ENCODE measurements at places on chromosomes 5 and 9.

DNA sequence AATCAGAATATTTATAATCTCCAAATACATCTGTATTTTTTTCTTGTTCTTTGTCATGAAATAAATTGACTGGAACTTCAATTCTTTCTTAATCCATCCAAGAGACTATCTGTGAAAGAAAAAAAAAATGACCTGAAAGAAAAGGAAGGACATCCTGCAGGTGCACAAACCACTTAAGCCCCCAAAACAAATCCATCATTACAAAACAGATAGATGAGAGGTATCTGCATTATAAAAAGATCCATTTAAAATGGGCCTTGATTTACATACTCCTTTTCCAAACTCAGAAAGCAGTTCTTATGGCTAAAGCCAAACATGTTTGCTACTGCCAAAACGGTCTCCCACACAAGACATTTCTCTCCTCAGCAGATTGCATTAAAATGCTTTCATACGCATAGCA is 85.5 kb downstream of the ELAVL2 start:
- DNase-seq: no peak

GRCh38 chr5:54455413-54456157 is at the start of gene HSPB3:
HSPB3 (plus strand) TSS chr5:54455699; CDS start chr5:54455790, 91 bp downstream.
- DNase-seq: no peak

GRCh38 chr9:98396656-98397055 is 141.2 kb upstream of the TBC1D2 start:
- DNase-seq: no peak

- DNase-seq: no peak
Observed at GRCh38 chr9:27395484-27395921, 98.6 kb upstream of the EQTN start.

DNA sequence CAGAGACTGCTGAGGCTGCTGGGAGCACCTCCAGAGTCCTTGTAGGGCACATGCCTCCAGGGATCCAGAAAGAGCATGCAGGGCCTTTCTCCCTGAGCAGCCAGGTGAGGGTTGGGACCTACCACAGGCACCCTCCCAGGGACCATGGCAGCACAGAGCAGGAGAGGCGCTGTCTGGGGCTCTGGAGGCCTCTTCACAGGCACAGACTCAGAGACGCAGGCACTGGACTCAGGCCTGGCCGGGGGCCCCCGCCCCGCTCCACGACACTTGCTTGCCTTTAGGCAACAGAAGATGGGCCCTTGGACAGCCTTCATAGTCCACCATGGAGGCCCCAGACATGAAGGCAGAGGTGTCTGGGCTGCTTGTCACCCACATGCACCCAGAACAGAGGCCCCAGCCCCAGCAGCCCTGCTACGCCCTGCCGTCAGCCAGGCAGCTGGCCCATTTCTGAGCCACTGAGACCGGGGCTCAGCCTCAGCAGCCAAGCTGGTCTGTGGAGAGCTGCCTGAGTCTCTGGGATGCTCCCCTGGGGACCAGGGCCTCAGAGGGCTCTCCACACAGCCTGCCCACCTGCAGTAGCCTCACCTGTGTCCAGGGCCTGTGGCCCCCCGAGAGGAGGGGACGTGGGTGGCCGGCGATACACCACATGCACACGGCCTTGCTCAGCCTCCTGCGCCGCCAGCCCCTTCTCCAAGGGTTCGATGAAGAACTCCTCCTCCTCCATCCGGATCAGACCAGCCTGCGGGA is 72.8 kb downstream of the ADAMTS2 start:
- no peak for DNase-seq

GRCh38 chr9:111622626-111623025 is 8.5 kb upstream of the DNAJC25 start:
- no peak for DNase-seq

- DNase-seq: no peak
Observed at GRCh38 chr9:131905144-131905543, 165.3 kb upstream of the RAPGEF1 start.

DNA sequence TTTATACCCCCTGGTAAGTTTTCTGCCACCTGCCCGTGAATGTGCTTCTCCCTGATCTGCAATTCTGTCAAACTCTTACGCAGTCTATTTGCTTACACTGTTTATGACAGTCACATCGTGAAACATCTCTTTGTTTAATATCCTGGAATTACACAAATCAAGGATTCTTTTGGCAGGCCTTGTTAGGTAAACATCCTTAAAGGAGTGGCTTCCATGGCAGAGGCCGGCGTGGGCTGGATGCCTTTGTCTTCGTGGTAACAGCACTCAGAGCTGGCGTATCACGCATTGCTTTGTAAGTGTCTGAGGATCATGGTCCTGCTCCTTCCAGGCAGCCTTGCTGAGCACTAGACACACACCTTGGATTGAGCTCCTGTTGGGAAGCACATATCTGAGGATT is 145.7 kb downstream of the IRX1 start:
- DNase-seq: no peak

DNA sequence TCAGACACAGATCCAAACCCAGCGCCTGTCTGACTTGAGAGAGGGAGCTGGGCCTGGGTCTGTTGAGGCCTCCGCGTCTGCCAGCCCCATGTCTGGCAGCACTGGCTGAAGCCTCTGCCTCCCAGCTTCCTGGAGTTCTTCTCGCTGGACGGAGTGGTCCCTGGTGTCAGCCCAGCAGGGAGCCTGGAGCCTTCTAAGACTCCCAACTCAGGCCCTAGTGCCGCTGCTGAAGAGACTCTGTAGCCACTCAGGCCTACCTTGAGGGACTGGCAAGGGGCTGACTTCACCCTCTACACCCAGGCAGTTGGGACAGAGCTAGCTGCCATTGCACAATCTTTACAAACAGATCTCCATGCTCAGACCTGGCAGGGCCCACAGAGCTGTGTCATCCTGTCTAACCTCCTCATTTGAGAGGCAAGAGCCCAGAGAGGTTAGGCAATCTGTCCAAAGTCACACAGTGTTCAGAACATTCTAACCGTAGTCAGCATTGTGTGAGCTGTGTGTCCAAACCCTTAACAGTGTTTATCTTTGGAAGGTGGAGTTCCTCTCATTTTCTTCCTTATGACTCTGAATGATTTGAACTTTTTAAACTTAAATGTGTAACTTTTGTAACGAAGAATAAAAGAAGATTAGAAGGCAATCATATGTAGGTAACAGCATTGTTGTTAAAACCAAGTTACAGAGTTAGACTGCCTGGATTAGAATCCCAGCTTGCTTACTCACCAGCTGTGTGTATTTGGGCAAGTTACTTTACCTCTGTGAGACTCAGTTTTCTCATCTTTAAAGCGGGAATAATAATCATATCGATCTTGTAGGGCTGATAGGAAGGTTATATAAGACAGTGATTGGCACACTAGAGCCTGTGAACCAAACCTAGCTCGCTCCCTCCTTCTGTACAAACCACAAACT is 4.6 kb upstream of the DUSP1 start:
- no peak for DNase-seq

DNA sequence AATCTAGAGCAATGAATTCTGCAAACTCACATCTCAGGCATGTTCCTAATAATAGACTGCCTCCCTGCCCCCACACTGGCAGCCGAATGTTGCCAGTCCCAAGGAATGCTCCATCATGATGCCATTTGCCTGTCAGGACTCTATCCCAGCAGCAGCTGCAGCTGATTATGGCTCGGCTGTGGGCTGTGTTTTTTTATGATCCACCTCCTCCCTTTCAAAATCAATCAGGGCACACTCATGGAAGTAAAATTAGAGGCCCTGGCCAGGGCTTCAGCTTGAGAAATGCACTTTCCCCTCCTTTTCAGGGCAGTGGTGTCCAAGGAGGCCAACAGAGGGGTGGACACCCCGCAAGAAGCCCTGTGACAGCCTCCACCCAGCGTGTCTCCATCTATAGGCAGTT is 176.7 kb upstream of the S1PR3 start:
- DNase-seq: no peak

DNA sequence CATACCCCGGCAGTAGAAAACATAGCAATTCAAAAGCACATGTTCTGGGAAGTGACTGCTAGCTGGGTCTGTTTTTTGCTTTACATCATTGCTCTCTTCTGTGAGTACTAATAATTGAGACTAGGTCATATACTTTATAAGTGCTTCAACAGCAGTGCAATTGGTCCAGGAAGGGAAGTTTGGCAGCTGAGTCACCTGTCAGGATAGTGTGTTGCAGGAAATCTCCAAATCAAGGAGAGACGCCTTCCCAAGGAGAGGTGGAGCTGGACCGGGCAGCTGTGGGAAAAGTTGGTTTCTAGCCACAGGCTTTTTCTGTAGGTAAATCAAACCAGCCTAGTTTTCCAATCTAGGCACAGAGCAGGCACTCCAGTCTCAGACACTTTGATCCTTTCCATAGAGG is 330.1 kb downstream of the ENC1 start:
- no peak for DNase-seq

DNA sequence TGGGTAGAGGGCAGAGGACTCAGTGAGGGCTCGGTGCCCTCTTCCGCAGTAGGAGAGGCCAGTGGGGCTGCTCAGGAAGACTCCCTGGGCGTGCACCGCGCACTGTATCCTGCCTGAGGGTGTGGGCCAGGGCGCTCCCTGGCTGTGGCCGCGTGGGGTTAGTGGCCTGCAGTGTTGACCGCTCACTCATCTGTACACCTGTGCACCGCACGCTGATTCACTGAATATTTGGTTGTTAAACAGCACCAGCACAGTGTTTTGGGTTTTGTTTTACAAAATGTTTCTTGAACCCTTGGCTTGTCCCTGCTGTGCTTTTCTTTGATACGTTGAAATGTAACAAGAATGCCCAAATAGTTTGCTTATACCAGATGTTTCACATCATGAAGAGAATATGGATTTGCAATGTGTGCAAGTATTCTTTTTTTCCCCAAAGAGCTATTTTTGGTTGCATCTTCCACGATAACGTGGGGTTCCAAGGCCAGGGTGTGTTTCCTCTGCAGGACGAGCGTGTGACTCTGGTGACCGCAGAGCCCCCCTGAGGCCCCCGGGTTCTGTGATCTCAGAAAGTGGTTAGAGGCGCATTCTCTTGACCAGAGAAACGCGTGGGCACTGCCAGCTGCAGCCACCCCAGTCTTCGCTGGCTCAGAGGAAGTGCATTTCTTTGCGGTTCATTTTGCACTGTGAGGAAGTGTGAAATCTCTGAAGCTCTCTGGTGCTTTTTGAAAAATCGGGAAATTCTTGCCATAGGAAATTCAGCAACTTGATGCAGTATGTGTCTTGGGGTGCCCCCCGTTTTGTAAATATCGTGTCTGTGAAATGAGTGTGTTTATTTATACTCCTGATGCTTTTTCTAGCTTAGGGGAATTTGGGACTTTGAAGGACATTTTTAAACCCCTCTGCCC is 46.9 kb downstream of the AHRR start:
- DNase-seq: no peak

DNA sequence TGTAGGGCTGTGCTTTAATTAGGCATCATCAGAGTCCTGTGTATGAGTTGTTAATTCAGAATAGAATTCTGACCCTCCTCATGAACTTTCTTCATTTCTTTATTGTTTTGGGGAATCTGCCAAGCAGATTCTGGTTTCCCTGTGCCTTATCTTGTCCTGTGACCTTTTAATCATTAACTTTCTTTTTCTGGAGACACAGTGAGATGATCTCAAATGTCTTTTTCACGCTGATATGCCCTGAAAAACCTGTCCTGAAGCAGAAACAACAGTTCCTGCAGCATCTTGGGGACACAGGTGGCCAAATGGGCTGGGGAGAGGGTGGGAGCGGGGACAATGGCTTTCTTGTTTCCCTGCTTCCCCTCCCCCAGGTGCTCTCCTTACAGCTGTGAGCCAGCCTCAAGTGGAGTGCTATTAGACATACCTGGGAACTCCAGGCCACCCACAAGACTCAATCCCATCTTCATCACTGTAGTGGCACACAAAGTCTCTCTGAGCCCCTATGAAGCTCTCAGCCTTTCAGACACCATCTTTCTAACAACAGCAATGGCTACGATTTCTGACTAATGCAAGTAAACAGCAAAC is 213.8 kb downstream of the ATP10B start:
- DNase-seq: no peak

DNA sequence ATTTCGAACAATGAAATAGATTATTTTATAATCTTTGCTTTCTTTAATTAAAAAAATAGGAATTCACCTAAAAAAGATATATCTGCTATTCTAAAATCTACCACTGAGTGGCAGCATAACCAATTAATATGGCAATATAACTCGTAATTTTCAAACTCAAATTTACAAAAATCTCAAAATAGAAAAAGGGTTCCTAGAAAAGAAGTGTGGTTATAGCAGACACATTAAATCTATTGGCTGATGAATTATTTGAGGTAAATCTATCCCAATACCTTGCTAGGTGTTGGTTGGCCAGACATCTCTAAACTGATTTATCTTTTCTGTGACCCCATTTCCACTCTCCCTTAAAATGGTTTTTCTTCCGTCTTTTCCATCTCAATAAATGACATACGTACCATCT is 30.2 kb upstream of the NRG2 start:
- DNase-seq: no peak

- no peak for DNase-seq
Observed at GRCh38 chr9:77906991-77907390, 124.6 kb downstream of the GNAQ start.

- DNase-seq: no peak
Observed at GRCh38 chr9:116701940-116702642, 15.0 kb downstream of the TRIM32 start.

DNA sequence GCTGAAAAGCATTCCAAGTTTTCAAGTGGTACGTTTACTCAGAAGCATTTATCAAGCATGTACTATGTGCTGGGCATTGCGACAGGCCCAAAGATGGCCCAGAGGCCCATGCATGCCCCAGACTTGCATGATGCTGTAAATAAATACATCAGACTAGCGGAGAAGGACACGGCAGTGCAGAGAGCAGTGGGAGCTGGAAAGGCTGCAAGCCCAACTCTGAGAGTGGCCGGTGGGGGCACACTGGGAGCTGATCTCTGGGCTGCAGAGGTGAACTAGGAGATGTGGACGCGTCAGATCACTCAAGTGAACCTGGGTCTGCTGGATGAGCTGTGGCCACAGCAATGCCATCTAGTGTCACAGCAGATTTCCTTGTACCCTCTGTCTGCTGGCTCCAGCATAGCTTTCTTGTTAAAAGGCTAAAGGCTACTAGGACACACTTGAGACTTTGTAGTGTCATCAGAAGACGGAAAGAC is 246.9 kb downstream of the FANCC start:
- DNase-seq: no peak

DNA sequence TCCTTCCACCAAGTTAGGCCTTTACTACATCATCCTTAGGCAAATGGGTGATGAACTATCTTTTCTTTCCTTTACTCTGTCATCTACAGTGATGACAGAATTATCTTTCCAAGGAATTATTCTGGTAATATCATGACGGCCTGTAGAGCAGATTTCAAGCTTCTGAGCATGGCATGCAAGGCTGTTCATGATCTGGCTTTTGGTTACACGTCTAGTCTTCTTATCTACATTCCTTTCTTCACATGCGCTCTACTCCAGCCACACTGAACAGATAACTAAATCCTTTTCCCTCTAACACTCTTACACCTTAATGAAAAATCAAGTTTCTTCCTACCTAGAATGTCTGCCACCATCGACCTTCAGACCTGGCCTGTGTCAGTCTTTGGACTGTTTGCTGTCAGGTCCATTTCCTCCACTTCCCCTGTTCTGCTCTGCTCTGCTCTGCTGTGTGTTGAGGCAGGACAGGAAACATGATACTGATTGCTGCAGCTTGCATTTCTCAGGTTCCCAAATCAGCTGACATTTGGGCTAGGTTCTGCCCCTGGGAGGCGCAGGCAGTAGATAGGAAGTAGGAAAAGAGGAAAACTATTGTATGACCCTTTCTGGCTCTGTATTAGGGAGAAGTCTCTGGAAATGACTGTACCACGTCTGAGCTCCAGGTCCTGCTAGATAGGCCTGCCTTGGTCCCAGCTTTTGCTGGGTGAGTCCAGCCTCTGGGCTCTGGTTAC is 4.2 kb downstream of the SCGB3A2 start:
- DNase-seq: no peak

- no peak for DNase-seq
Observed at GRCh38 chr5:65327582-65327981, 154.1 kb downstream of the ADAMTS6 start.
